ENCODE measurements at places on chromosomes 7 and 10.

DNA sequence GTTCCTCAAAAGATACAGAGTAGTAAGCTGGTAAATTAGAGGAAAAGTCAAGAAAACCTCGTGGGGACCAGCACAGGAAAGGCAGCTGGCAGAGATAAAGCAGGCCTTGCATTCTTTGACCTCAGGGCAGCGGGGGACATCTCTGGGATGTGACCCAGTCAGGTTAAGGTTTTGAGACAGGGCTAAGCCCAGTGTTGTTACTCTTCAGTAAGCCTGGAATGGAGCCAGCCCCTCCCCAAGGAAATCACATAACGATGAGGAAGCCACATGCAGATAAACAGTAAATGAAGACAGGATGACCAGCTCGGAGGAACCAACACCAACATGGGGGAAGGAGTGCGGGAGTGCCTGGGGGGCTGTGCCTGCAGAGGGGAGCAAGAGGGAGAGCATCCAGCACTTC, 99.6 kb downstream of the JAZF1 start:
- DNase-seq, result no peak

- no peak for DNase-seq
Observed at GRCh38 chr7:73452999-73453635, 19.5 kb downstream of the FZD9 start.

DNA sequence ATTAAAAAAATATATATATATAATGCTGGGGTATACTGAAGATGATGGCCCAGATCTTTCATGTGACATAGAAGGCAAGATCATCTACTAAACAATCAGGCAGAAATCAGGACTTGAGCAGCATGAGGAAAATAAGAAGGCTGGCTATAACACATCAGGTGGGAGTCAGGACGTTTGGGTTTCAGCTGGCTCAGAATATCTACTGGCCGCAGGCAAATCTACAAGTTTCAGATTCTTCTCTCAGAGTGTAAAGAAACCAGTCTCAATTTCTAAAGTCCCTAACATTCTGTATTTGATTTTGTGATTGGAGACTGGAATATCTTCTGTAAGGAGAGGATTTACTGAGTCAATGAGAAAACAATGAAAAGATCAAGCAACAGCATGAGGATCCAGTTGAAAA, 37.7 kb upstream of the FAM3C start:
- DNase-seq, result no peak

DNA sequence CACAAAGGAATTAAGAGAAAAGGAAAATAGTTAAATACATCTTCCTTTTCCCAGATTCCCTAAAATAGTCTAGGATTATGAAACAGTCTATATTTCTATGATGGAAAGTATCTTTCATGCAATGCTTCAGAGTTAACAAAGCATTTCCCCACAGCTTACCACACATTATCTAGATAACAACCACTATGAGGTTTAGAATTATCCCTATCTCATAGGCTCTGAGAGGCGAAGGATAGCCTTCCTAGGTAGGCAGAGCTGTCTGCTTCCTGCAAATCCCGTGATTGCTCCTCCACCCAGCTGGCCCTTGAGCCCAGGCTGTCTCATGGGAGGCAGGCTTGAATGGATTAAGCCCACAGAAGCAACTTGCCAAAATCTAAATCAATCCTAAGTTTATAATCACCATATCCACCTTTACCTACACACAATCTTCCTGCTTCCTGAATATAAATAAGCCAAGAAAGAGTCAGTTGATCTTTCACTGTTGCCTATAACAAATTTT, 321.4 kb upstream of the AOAH start:
- DNase-seq, result no peak

- no peak for DNase-seq
Observed at GRCh38 chr10:71603150-71603549, 116.4 kb downstream of the C10orf105 start.

GRCh38 chr7:30684351-30684750, 2.1 kb upstream of the CRHR2 start:
- no peak for DNase-seq

DNA sequence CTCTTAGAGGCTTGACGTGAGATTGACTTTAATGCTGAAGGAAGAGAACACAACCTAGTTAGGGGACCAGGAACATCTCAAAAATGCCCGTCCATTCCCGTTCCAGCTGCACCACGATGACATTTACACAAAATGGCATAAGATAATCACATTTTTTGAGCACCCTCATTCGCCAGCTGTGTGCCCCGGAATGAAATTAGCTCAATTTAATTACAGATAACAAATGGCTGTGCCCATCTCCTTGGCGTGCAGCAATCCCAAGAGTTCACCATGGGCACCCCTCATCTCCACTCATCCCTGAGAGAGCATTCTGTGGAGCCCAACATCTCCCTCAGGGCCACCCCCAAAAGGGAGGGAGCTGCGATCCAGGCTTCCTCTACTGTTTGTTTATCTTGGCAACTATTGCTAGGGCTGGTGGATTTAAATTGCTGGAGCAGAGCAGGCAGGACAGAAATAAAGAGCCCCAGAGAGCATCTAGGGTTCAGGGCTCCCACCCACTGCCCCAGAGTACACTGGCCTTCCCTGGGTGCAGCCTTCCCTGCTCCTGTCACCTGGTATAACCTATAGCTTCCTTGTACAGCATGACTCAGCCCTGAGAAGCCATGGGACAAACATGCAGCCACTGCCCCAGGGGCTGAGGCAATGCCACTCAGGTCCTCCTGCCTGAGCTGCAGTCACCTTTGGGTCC, 263.5 kb downstream of the ZEB1 start:
- no peak for DNase-seq

GRCh38 chr7:18520450-18521235, 25.1 kb downstream of the HDAC9 start:
- no peak for DNase-seq

DNA sequence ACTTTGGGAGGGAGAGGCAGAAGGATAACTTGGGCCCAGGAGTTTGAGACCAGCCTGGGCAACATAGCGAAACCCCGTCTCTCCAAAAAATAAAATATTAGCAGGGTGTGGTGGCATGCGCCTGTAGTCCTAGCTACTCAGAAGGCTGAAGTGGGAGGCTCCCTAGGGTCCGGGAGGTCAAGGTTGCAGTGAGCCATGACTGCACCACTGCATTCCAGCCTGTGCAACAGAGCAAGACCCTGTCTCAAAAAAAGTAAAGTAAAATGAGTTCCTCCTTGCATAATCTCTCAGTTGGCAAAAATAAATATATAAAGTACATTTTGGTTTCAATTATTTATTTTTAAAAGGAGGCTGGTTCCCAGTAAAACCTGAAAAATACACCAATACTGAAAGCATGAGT, 11.8 kb downstream of the NANOS1 start:
- DNase-seq, result no peak
